ENCODE measurements at places on chromosomes 7 and 10. TPM values are rescaled to one million over a fixed set of nuclear protein-coding genes. Genes with fewer than 3 reads are reported as not detected.

- DNase-seq, result peak; percentile 85
Observed at GRCh38 chr10:13091801-13092200, 8.2 kb upstream of the OPTN start.

- DNase-seq, result peak; percentile 20
Observed at GRCh38 chr7:3103614-3104398, 60.1 kb upstream of the CARD11 start.

DNA sequence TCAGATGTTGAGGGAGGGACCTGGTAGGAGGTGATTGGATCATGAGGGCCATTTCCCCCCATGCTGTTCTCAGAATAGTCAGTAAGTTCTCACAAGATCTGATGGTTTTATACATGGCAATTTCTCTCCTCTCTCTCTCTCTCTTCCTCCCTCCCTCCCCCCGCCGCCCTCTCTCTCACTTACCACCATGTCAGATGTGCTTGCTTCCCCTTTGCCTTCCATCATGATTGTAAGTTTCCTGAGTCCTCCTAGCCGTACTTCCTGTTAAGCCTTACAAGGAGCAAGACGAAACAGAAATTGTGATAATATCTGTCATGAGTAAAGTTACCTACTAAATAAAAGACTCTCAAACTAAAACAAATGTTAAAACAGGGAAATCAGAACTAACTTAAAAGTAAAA is 19.9 kb upstream of the GPR141 start:
- DNase-seq, result no peak

- DNase-seq, result peak; percentile 67
Observed at GRCh38 chr10:79223091-79224048, 123.9 kb upstream of the PPIF start.

DNA sequence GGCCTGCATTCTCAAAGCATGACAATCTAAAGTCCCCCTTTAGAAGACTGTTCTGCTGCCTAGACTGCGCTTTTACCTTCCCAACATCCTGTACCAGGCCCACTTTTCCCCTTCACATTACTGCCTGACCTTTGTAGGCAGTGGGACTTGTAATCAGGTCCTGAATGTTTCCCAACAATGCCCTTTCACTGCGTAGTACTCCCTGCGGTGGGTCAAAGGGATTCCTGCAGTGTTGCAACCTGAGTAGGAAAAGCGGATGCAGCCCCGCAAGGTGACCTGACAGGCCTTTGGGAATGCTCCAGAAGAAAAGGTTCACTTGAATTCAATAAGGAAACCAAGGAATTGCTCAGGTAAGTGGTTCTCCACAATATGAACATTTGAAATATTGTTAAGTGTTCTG is 4.9 kb upstream of the TCAF1 start:
- no peak for DNase-seq

GRCh38 chr7:149307775-149308501 is 45.9 kb downstream of the ZNF783 start:
- DNase-seq, result no peak

- DNase-seq, result peak; percentile 28
Observed at GRCh38 chr7:27184337-27185012, 557 bp downstream of the HOXA11 start.

DNA sequence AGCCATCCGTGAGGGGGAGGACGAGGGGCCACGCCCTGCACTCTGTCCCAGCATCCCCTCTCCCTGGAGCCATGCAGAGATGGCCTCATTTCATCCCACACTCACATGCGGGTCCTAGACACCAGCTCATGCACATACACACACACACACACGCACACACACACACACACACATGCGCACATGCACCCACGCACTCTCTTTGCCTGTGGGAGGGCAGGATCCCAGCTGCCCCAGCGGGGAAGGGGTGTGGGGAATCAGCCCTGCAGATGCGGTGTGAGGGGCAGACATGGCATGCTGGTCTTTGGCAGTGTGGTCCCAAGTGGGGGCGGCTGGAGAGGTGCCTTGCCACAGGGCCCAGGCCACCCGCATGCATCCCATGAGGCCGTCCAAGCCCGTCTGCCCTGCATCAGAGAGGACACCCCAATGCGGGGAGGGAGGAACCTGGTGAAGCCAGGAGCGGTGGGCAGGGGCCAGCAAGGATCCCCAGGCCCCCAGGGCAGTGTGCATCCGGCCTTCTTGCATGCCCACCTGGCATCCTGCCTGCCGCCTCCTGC is 68.1 kb downstream of the LHPP start:
- no peak for DNase-seq

- no peak for DNase-seq
Observed at GRCh38 chr10:132398566-132398991, 1.6 kb downstream of the PWWP2B start.

DNA sequence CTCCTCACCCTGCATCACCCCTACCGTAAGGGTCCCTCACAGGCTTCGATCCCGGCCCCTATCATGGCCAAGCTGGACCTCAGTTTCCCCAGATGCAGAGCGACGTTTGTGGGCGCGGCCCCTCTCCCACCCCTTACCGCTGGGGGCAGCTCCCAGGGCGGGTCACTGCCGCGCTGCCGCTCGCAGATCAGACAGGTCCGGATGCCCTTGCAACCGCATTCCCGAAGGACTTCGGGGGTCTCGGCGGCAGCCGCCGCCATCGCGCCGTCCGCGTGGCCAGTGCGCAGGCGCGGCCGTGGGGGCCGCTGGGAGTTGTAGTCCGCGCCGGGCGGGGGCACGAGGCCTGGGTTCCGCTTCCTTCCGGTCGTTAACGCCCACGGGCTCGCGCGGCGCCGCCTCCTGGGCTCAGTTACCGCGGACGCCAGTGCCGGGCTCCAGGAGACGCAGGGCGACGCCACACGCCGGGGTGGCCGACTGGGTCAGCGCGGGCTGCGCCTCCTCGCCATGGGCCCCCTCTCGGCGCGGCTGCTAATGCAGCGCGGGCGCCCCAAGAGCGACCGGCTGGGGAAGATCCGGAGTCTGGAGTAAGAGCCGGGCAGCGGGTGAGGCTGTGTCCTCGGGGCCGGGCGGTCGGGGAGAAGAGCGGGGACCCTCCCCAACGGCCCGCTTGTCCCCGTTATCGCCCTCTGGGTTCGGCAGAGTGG is at the start of the genes ALKBH4 and LRWD1:
Gene ALKBH4 (minus strand): TSS at position 287 of the 704 bp plus-strand sequence. CDS start 27 bp downstream, at position 260.
Gene LRWD1 (plus strand): TSS at position 408 of the 704 bp plus-strand sequence. CDS start 97 bp downstream, at position 505.
- peak; percentile 94 for DNase-seq

GRCh38 chr10:104242545-104242944 is 10.4 kb upstream of the CFAP43 start:
- DNase-seq, result no peak

- DNase-seq, result no peak
Observed at GRCh38 chr7:30556840-30557239, 37.8 kb upstream of the GARS1 start.

DNA sequence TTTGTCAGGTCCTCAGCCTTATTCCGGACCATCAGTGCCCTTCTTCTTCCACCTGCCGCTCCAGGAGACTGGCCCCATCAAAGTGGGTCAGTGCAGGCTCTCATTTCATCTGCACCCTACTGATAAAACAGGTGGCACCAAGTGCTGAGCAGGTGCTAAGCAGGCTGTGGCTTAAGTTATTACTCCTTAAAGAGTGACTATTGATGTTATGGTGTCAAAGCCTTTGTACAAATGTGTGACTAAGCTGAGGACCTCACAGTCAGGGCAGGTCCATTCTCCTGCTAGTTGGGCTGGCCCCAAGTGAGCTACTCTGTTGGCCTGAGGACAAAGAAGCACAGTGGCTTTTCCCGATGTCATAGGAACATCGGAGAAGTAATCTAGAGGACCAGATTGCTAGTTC is 11.2 kb upstream of the CALD1 start:
- DNase-seq, result no peak

DNA sequence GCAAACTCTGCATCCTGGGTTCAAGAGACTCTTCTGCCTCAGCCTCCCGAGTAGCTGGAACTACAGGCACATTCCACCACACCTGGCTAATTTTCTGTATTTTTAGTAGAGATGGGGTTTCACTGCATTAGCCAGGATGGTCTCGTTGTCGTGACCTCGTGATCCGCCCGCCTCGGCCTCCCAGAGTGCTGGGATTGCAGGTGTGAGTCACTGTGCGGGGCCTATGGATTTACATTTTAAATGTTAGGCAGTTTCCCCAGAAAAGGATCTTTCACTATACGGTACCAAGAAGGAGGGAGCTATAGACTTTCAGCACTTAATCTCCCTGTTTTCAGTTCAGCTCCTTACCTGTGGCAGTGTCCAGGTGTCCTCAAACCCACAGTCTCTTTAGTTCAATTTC is 50.8 kb downstream of the SIRT1 start:
- DNase-seq, result no peak

- no peak for DNase-seq
Observed at GRCh38 chr7:3064067-3064466, 20.4 kb upstream of the CARD11 start.

DNA sequence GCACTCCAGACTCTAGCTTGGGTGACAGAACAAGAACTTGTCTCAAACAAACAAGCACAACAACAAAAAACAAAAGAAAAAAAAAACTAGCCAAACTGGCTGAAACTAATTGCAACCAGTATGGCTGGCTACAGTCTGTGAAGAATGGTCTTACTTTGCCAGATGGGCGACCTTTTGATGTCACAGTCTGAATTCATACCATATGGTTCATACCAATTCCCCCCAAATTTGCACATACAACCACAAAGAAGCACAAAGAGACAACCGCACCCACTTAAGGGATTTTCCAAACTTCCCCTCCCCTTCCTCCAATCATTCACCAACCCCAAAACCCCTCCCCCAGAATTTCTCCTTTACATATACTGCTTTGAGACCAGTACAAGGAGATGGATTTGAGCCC is 114.2 kb downstream of the SPAG6 start:
- no peak for DNase-seq

DNA sequence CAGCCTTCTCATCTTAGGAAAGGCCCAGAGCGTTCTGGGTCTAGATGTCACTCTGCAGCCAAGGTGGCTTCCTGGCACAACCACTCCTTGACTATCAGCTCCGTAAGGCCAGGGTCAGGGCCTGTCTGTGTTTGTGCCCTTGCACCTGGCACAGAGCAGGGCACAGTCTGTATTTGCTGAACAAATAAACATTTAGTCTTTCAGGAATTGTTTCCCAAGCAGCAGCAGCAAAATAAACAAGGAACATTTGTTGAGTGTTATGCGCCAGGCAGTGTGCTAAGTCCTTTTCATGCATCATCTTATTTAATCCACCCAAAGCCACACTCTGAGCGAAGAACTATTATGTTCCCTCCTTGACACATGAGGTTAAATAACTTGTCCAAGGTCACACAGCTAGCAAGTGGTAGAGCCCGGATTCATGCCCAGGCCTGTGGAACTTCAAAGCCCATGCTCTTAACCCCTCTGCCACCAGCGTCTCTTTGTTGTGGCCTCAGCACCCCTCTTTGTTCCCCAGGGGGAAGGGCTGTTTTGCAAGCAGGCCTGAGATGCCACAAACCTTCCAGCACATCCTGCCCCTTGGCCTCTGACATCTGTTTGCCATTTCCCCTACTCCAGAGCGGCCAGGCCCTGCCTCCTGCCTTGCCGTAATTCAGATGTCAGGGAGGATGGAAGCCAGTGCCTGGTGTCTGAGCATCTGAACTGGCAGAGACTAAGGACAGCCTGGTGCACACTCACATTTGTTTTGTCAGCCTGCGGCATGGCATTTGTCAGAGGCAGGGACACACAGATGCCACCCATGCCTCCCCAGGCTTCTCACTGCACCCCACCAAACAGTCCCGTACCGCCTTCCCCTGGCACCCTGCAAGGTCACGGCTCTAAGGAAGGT is 325.8 kb upstream of the ZMIZ1 start:
- DNase-seq, result no peak

DNA sequence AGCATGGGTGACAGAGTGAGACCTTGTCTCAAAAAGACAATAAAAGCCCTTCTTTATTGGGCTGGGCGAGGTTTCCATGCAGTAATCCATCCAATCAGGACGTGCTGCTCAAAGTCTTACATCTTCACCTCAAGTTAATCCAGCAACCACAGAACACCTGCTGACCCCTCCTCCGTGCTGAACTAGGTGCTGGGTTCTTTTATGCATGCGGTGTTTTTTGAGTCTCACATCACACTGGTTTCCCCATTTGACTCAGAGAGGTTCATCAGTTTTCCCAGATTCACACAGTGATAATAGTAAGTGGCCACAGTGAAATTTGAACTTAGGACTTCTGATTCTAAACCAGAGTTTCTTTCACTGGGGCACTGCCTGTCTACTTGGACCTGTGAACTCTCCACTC is 58.3 kb upstream of the GTF2I start:
- no peak for DNase-seq

- DNase-seq, result no peak
Observed at GRCh38 chr7:526460-527034, 6.9 kb upstream of the PDGFA start.

DNA sequence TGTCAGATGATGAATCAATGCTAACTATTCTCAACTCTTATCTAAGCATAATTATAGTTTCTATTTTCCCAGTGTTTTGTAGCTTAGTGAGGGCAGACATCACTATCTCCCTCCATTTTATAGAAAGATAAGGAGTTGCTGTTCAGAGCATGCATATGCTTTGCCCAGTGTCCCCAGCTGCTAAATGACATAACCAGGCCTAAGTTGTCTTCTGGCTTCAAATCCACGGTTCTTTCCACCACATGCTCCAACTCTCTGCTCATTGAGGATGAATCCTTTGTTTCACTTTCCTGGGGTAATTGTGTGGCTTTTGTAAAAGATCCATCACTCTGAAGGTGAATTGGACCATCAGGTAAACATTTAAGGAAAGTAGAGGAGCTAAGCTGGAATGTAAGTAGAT is 134.0 kb downstream of the SNX10 start:
- no peak for DNase-seq

DNA sequence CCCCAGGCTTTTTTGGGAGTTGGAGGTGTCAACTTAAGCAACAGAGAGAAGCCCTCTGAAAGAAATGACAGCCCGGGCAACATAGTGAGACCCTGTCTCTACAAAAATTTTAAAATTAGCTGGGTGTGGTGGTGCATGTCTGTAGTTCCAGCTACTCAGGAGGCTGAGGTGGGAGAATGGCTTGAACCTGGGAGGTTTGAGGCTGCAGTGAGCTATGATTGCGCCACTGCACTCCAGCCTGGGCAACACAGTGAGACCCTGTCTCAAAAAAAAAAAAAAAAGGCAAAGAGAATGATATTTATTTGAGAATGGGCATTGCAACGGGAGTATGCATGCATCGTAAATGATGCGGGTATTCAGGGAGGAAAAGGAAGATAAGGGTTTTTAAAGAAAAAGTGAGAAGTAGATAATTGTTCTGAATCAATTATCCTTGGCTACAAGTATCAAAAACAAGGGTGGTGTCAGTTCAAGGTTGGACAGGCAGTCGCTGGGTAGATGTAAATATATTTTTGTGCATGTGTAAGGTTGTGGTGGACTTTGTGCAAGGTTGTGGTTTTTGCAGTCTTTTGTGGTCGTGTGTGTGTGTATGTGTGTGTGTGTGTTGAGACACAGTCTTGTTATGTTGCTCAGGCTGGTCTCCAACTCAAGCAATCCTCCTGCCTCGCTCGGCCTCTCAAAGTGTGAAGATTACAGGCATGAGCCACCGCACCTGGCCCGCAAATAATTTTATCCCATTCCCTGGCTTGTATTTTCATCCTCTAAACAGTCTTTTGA is 65.6 kb downstream of the COL26A1 start:
- no peak for DNase-seq

The EBF3 gene
- 6.0 TPM for total RNA-seq

The ZNF853 gene
- total RNA-seq, result 8.7 TPM

The ERVW-1 gene
- total RNA-seq, result 7.5 TPM

The MSMB gene
- total RNA-seq, result not detected

The SPDYE2B gene
- total RNA-seq, result 10.6 TPM

The ITIH5 gene
- 38.1 TPM for total RNA-seq

The MNX1 gene
- total RNA-seq, result 3.0 TPM

The ASB10 gene
- total RNA-seq, result 0.39 TPM

The UTF1 gene
- total RNA-seq, result 18.6 TPM

Measured in testis (tissue), 5 donors.